Panc1 (cell line): ENCODE measurements at places on chromosomes 11 and 22.

DNA sequence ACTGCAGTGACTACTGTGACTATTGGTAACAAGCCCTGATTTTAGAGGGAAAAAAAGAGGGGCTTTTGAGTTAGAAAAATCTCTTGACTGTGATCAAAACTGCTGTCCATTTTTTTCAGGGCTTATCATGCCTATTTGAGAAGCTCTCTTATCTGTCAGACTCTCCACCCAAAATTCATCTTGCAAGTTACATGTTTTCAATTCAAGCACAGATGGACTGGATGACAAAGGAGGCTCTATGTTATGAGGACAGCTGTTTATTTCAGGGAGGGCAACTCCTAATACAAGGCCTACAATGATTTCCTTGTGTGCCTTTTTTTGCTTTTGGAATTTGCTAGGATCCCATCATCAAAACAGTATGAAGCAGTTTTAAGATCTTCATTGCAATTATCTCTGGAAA, 35.2 kb upstream of the USP47 start:
- no peak for DNase-seq

GRCh38 chr11:46557684-46558151, 36.1 kb downstream of the AMBRA1 start:
- DNase-seq = peak; percentile 76

DNA sequence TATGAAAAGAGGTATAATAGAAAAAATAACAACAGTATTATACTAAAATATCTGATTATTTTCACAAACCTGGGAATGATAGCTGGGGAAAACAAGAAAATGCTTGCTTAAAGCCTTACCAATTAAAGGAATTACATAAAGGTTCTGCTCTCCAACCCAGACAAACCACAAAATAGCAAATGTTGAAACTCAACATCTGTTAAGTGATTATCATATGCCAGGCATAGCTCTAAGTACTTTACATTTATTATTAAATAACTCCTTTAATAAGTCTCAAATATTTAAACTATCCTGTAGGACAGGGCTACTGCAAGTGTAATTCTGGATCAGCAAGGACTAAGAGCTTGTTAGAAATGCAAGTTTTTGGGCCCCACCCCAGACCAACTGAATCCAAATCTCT, 20.1 kb downstream of the OR10A6 start:
- DNase-seq = no peak

GRCh38 chr11:32139896-32140520, 49.1 kb downstream of the RCN1 start:
- no peak for DNase-seq

DNA sequence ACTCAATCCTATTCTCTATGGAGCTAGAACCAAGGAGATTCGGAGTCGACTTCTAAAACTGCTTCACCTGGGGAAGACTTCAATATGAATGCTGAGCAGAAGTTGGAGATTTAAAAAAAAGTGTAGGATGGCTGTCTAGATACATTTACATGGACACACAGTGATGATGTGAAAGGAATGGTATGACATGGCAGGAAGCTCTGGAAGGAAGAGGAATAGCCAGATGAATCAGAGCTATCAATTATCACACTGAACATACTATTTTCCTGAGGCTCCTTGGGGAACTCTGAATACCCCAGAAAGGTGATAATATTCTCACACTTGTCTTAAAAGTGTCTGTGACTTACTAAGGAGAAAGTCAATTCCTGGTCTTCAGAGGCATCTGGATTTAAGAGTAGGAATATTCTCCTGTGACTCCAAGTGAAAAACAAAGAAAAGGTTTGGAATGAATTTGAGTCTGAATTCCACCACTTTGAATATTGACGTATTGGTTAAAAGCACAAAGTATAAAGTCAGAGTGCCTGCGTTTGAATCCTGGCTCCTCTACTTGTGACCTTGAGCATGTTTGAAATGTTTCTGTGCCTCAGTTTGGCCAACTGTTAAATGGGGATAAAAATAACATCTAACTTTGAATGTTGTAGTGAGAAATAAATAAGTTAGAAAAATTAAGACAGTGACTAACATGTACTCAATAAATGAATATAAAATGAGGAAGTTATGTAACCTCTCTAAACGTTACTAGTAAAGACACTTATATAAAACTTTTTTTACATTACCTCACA, 1.3 kb downstream of the OR52D1 start:
- no peak for DNase-seq

GRCh38 chr11:103367650-103368049, 258.4 kb downstream of the DYNC2H1 start:
- no peak for DNase-seq

- no peak for DNase-seq
These were observed 1182.7 kb downstream of the BRD1 start for GRCh38 chr22:48644997-48645396.

DNA sequence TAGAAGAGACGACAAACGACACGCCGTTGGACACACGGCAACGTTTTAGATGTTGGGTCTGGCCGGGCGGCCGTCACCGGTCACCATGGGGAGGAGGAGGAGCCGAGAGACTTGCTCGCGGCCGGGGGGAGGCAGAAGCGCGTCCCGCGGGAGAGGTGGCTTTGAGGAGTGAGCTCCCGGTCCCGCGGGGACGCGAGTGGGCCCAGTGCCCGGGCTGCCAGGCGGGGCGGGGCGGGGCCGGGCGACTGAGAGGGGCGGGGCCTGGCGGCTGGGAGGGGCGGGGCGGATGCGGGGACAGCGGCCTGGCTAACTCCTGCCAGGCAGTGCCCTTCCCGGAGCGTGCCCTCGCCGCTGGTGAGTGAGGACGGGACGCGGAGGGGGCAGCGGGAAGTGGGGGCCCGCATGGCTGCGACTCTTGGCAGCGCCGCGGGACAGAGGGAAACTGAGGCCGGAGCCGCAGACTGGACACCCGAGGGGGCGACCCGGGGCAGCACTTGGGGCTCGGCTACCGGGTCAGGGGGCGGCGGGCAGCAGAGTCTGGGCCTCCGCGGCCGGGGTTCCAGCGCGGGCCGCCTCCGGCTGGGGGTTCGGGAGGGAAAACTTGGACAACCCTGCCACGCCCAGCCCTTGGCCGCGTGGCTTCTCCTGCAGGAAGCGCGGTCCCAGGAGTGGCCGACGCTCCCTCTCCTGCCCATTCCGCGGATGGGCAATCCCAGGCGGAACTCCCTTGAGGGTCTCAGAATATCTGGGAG, at the start of gene TSPO:
TSPO (plus strand) TSS at position 309 of the 752 bp plus-strand sequence. CDS start 7,680 bp downstream, outside the sequence.
- DNase-seq = no peak

- DNase-seq = no peak
These were observed 40.9 kb upstream of the CELSR1 start for GRCh38 chr22:46578251-46578823.

- DNase-seq = no peak
These were observed 133.6 kb downstream of the CASP12 start for GRCh38 chr11:104764710-104765045.

DNA sequence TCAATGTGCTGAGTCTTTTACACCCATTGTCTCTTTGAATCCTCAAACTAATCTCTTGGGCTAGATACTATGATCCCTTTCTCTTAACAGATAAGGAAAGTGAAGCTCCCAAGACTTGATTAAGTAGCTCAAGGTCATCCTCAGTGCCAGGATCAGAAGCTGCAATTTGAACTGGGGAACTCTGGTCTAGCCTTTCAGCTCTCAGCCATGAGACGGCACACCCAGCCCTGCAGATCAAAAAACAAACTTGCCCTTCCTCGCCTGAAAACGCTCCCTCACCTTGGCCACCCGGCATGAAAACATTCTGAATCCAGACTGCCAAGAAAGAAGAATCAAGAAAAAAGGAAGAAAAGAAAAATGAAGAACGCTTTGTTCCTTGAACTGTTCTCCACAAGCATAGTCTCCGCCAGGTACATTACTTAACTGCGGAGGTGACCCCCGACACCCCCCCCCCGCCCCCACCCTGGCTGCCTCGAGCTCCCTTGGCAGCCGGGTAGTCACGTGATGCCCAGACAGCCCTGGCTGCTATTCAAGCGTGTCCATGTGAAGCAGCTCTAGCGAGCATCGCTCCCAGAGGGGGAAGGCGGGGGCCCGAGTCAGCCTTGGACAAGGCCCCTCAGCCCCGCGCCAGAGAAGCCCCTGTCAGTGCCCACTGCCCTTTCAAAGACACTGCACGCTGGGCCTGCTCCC, 451.2 kb downstream of the MIAT start:
- DNase-seq = no peak

GRCh38 chr11:116162886-116163230, 609.9 kb downstream of the BUD13 start:
- DNase-seq = no peak

DNA sequence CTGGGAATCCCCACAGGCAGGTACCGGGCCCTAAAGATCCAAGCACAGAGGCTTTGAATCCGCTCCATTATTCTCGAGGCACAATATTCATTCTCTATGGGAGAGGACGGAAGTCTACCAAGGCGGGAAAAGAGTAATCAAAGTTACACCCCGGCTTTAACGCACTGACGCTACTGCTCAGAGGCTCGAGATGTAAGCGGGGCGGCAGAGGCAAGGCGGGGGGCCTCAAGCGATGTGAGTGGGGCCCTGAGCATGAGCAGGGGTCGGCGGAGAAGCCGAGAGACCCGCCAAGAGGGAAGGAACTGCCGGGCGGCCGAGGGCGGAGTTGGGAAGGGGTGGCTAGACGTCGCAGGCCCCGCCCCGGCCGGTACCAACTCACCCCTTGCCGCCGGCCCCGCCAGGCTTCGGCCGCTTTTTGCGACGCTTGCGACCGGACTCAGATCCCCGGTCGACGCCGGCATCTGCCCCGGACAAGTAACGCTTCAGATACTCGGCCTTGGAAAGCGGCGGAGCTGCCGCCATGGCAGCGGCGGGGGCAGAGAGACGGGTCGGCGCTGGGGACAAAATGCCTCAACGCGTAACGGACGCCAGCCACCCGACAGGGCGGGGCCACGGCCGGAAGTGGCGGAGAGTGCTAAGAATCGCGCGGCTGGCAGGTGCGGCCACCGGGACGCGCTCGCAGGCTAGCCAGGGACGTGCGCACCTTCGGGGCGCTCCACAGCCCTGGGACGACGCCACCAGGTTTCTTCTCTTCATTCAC, at the start of gene BUD13:
BUD13 (minus strand) TSS at position 545 of the 760 bp plus-strand sequence; CDS start at position 522, 23 bp downstream.
- no peak for DNase-seq

DNA sequence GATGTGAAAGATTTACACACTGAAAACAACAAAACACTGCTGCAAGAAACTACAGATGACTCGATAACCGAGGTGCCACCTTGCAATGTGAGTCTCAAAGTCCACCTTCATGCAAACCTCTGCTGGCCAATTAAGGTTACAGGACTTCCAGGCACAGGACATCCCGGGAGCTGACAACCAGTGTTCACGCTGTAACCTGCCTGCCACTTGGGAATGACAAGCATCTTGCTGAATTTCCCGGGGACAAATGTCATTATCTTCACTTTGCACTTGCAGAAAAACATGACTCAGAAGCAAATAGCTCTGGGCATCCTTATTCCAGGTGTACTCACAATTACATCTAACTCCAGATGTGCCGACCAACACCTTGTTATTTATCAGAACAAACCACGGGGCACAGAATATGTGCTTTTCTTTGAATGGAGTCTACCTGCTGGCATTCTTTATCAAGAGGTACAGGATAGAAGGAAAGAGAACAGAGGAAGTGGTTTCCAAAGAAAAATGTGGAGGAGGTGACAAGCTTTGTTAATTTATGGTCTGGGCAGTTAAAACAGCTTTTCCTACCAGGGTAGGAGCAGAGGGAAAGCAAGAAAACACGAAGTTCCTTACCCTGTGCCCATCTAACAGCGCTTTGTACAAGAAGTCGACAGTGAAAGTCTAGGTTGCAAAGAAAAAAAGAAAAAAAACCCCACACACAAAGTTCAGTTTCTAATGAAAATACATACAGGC, 72.3 kb downstream of the SHANK2 start:
- no peak for DNase-seq

DNA sequence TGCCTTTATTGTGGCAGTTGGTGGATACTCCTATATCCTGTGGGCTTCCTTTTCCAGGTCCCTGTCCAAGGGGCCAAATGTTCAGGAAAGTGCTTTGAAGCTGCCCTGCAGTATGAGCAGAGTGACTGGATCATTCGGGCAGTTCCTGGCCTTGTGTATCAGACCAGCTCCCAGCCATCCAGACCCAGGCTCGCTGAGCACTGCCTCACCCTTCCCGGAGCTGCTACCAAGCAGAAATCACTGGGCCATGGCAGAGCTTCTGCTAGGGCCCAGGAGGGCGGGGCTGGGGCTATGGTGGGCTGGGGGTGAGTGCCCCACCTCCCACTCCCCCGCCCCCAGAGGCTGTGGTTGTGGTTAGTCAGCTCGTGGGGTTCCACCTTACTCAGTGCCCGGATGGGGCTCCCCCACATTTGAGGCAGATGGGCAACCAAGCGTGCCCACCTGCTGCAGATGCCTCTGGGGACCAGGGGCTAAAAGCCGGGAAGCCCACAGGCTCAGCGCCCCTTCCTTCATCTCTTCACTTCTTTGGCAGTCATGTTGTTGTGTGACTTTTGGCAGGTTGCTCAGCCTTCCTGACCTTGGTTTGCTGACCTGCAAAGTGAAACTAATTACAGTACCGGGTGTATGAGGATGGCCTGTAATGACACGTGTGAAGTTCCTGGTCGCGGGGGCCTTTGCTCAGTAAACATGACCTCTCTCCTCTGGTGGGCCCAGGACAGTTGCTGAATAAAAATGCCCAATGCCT, 2.1 kb upstream of the LRRC32 start:
- no peak for DNase-seq

GRCh38 chr11:71095294-71095850, 157.0 kb downstream of the SHANK2 start:
- DNase-seq = no peak

DNA sequence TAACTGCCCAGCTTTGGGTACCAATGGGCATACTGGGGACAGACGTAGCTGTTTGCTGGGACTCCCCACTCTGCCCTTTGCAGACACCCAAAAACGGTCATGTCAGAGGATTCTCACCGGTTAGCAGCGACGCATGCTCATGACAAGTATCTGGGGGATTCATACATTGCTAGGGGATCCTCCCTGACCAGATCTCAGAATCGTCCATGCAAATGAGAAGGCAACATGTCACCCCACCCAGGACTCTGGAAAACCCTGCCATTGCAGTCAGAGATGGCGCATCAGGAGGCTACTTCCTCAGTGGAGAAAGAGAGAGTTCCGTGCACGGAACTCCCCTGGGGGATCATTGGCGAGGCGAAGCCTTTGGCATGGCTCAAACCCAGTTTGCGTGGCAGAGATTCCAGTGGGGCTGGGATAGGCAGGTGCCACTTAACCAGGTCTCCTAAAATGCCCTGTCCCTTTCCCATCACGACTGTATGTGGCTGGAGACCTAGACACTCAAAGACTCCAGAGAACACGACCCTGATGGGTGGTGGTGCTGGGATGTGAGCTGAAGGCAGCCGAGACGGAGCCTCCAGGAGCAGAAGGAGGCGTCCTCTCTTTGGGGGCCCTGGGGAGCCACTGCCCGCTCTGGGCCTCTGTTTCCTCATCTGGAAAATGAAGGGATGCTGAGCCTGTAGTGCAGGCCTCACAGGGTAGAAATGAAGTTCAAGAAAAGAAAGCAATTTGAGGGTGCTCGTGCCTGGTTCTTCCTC, 4.9 kb downstream of the RGL4 start:
- DNase-seq = no peak

- DNase-seq = no peak
These were observed 51.7 kb upstream of the FBXO3 start for GRCh38 chr11:33825854-33826560.

DNA sequence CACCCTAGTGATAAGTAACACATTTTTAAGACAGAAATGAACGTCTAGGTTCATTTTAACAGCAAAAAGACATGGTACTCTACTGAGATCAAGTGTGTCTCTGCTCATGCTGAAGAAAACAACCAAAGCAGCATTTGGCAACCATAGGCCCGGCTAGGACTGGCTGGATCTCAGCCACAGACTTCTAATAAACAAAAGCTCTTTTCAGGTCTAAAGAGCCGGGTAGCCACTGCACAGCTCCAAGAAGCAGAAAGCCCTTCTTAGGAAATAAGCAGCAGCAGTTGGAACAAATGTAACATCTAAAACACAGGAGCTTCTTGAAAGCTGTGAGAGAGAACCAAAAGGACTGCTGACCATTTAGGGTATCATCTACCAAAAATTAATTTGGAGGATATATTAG, 37.6 kb downstream of the PITPNB start:
- no peak for DNase-seq
